ENCODE measurements at places on chromosomes 3 and 15.

DNA sequence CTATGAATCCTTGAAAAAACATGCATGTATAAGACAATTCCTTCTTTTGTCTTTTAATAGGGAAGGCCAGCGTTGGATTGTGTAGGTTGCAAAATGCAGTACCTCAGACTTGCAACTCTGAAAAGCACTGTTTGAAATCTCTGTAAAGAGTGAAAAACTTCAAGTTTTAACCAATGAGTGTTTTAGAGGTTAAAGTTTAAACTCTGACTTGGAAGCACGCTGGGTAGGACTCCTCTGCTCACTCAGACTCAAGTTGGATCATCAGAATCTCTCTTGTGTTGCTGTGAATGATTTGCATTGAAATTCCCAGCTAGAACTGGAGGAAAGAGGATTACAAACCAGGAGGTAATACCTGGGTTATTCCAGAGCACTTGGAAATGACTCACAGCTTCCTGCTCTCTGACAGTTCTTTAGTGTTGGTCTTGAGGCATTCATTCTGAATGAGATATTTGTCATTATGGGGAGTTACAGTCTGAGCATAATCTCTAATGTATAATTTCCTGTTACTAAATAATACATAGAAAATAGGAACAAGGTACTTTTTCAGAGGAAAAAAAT, 49.1 kb downstream of the PLS1 start:
- DNase-seq = no peak

- no peak for DNase-seq
Measured at GRCh38 chr15:96959501-96959900, 629.0 kb downstream of the NR2F2 start.

DNA sequence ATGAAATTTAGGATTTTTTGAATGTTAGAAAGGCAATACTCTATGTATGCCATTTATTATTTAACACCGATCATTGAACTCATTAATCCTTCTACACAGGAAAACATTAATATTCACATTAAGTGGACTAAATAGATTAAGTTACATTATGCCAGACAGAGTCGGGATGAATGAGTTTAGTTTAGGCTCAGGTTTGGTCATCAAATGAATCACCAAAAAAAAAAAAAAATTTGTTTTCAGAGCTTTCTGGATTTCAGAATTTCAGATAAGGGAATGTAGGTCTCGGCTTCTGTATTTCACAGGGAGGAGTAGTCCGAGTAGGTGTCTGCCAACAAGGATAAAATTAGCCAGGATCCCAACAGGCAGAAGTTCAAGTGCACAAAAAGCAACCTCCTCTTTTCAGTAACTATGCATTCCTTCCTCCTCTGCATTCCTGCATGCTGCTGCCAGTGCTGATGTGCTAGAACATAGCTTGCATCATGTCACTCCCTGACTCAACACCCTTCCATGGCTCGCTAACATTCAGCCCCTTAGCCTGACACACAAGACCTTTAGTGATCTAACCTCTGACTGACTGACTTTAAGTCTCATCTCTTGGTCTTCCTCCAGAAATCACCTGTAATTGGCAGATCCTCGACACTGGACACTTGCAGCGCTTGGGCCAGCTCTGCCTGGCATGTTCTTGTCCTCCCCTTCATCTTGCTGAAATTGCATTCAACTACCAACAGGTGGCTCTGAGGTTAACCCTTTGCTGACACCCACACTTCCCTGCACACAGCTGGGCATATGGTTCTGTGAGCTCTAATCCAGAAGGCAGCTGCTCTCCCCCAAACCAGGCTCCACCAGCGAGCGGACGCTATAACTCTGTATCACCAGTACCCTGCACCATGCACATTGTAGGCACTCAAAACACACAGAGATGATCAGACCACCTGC, 145.4 kb upstream of the PROK2 start:
- DNase-seq = no peak

- no peak for DNase-seq
Measured at GRCh38 chr3:2300938-2301337, 202.3 kb downstream of the CNTN4 start.

DNA sequence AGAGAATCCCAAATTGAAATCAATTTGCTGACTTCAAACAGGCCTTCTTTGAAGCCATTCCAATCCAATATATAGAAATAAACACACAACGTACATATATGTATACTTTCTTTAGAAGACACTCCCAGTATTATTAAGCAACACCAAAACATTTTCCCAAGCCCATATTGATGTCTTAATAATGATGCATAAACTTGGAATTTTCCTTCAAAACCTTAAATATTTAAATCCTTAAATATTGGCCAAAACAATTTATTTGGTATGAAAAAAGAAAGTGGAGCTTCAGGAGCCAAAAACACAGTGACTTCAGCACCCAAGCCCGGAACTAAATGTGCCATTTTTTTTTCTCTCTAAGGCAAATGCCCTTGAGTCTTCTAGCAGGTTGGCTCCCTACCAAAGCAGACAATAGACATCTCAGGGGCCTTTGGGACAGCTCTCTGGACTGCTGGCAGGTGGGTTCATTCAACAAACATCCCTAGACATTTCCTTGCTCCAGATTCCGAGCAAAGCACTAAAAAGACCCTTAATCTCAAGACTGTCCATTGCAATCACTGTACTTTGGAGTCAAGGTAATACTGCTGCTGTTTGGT, 384.7 kb downstream of the NTRK3 start:
- no peak for DNase-seq

DNA sequence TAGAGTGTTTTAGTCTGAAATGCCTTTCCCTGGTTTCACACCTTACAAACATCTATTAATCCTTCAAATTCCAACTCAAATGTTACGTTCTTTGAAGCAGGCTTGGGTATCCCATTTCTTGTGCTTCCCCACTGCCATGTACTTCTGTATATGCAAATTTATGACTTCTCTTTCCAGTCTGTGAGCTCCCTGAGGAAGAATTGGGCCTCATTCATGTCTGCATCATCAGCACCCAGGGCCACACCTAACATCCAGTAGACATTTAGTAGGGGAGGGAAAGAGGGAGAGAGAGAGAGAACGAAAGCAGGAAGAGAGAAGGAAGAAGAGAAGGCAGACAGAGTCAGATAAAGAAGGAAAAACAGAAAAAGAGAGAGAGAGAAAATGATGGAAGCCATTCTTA, 53.3 kb upstream of the KY start:
- no peak for DNase-seq

DNA sequence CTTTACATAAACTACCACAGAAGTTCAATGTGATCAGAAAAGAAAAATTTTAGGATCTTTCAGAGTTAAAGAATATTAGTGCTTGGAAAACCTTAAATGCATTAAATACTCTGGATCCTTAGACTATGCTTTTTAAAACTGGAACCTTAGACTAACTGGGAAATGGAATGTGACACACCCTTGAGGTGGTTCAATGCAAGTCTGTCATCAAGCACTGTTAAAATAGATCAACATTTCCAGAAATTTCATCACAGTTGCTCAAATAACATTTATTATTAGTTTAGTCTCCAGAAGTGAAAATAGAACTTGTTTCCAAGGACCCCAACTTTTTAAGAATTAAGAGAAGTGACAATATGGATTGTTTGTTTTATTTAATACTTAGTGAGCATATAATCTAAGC, 71.8 kb downstream of the GAP43 start:
- no peak for DNase-seq

- DNase-seq = no peak
Measured at GRCh38 chr3:46609944-46610722, 2.2 kb upstream of the FAM240A start.

DNA sequence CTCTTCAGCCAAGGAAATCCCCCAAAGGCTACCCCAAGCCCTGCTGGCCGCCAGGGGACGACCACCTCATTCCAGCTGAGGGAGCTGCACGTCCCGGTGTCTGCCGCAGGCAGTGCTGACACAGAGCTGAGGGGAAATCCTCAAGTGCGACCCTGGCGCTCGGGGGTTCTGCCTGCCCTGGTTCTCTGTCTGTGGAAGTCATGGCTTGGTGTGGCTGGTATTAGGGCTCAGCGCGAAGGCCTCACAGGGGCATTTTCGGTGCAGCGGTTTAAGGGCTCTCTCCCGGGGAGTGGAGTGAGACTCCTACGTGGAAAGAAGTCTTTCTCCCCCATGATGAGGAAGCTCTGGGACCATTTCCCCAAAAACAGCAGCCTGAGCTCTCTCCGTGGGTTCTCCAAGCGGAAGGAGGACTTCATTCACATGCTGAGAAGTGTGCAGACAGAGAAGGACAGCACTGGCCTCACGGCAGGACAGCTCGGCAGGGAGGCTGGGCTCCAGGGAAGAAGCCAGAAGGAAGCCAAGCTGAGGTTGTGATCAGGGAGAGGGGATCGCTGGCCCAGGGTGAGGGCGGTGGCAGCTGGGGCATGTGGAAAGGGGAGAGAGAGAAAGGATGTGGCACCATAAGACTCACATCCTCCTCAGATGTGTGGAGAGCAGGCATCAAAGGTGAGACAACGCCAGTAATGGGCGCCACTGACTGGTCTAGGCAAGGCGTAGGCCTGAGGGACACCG, 48.6 kb downstream of the KLF15 start:
- no peak for DNase-seq

DNA sequence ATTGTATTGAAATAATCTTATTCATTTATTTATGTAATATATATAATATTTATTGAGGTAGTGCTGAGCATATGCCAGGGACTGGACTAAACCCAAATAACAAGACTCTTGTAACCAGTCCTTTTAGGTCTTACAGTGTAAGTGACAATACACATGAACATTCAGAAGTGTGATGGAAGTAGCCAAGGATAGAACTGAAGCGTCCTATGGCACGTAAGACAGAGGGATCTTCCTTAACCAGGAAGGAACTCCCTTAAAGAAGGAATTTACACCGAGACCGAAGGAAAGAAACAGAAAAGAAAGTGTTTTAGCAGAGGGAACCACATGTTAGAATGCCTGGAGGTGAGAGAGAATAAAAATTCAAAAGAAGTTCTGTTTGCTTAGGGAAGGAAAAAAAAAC, 23.6 kb upstream of the CLDN1 start:
- no peak for DNase-seq

GRCh38 chr3:39086144-39086543, 21.3 kb downstream of the GORASP1 start:
- no peak for DNase-seq

GRCh38 chr3:102151935-102152334, 282.9 kb upstream of the ZPLD1 start:
- DNase-seq = no peak

DNA sequence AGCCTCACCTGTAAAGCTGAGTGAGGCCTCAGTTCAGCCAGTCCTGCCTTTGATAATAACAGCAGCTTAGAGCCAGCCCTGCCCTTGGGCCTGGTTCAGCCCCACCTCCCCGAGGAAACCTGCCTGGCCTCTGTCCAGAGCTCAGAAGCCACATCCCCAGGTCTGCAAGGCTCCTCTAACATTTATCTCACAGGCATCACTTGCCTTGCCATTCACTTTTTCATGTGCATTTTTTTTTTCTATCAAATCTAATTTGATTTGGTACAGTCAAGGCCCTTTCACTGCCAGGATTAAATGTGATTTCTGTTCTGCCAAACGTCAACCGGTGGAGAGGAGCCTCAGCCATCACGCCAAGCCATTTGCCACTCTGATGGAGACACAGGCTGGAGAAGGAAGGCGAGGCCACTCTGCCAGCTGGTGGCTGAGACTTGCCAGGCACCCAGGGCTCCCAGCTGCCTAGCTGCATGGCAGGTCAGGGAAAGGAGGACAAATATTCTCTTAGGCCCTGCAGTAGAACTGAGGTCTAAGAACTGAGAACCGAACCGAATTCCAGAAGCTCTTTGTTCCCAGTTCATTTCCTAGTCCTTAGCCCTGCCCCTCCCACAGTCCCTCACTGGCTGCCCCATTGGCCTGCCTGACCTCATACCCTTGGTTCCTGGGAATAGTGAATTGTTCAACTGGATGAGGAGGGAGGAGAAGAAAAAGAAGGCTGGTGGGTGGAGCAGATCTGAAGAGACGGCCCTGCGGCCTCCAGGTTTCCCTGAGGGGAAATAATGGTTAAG, 76.4 kb downstream of the SPSB4 start:
- no peak for DNase-seq

- no peak for DNase-seq
Measured at GRCh38 chr3:13132731-13133410, 59.6 kb upstream of the IQSEC1 start.

DNA sequence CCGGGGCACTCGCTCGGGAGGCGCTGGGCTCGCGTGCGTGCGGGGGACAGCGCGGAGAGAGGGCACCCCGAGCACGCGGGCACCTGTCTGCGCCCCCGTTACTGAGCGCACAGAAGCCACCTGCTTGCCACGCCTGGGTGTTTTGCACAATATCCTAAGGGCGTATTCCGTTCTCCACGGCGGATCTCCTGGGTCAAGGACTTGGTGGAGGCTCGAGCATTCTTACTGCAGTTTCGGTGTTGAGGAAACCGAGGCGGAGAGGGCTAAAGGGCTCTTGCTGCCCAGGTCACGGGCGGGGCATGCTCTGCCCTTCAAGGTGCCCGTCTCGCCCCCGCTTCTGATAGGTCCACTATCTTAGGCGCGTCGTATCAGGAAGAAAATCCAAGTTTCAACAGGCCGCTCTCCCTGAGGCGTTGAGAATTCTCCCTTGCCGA, 526 bp downstream of the GPD1L start:
- DNase-seq = no peak

- DNase-seq = no peak
Measured at GRCh38 chr15:67161412-67161811, 93.0 kb downstream of the AAGAB start.

DNA sequence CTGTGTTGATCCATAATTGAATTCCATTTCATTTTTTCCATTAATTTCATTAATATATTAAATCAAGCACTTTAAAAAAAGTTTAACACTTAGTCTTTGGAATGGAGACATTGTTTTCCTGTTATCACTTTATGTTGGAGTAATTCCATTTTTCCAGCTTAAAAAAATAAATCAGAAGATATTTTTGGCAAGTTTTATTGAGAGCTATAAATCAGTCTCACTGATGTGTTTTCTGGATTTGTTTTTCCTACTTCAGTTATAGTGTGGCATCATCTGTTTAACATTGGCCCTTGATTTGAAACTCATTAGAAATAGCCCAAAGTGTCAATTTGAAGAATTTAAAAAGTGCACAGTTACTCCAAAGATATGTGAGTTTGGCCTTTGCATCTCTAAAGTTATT, 53.1 kb downstream of the MAP2K5 start:
- DNase-seq = no peak

DNA sequence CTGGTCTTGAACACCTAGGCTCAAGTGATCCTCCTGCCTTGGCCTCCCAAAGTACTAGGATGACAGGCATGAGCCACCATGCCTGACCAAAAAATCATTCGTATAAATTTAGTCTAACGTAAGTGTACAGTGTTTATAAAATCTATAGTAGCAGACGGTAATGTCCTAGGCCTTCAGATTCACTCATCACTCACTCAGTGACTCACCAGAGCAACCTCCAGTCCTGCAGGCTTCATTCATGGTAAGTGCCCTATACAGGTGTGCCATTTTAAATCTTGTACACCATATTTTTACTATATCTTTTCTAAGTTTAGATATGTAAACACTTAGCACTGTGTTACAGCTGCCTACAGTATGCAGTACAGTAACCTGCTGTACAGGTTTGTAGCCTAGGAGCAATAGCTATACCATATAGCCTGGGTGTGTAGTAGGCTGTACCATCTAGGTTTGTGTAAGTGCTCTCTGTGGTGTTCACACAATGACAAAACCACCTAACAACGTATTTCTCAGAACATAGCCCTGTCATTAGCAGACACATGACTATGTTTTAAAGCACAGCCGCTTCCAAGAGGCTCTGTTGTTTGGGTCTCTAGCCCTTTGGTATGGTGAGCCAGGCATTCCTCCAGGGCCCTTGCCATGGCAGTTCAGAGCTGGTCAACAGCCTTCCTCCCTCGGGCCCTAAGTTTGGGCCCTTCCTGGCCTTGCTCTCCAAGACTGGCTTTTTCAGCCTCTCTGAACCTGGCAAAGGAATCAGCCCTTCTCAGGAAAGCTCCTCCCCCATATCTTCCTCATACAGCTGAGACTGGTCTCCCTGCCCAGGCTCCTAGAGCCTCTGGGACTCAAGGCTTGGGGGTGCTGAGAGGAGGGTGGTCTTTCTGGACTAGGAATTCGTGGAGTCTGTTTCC, 1.9 kb upstream of the CCDC9B start:
- no peak for DNase-seq

Measured in stimulated activated CD8-positive, alpha-beta memory T cell treated with anti-CD3 and anti-CD28 coated beads, Interleukin-2, amount 100 ng/mL, for 1 hour (primary cell).